ENCODE measurements at places on chromosomes 1 and 21.

- DNase-seq: no peak
Measured at GRCh38 chr1:58746182-58746581, 37.7 kb downstream of the JUN start.

DNA sequence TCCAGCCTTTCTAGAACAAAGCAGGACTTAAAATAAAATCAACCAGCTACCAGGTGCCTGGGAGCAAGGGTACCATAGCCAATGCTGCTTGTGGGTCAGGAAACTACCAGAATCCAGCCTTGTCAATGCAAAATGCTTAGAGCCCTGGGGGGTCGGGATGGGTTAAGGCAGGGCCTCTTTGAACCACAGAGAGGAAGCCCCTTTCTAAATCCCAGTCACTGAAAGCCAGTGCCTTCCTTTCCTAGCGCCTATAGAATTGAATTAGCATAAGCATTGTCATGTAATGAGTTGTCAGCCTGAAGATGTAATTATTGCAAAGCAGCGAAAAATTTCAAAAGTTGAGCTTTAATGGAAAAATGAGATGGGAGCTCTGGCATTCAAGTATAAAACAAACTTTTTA, 176.6 kb upstream of the DAB1 start:
- DNase-seq: no peak

DNA sequence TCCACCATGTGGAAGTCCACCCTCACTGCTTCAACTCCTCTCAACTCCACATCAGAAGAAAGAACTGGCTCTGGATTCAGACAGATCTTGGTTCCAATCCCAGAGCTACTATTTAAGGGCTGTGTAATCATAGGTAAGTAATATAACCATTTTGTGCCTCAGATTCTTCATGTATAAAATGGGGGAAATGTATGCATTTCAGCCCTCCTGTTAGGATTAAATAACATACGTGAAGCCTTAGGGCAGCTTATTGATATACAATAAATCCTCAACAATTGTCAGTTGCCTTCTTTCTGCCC, 23.3 kb downstream of the OTUD7B start:
- no peak for DNase-seq

GRCh38 chr1:116396769-116397168, 23.7 kb downstream of the ATP1A1 start:
- DNase-seq: no peak

- DNase-seq: no peak
Measured at GRCh38 chr1:211332036-211332616, 5.5 kb downstream of the TRAF5 start.

- DNase-seq: no peak
Measured at GRCh38 chr1:53075206-53075605, 13.2 kb downstream of the PODN start.

DNA sequence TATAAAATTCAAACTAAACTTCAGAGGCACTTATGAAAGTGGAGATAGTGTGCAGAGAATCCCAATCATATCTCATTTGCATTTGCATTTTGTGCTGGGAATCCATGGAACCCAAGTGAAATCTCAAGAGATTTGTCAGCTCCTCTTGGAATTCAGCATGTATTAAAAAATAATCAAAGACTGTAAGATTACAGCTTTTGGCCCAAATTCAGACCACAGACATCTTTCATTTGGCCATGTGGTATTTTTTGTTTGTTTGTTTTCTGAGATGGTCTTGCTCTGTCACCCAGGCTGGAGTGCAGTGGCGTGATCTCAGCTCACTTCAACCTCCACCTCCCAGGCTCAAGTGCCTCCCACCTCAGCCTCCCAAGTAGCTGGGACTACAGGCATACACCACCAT, 3.8 kb upstream of the CACYBP start:
- DNase-seq: no peak

DNA sequence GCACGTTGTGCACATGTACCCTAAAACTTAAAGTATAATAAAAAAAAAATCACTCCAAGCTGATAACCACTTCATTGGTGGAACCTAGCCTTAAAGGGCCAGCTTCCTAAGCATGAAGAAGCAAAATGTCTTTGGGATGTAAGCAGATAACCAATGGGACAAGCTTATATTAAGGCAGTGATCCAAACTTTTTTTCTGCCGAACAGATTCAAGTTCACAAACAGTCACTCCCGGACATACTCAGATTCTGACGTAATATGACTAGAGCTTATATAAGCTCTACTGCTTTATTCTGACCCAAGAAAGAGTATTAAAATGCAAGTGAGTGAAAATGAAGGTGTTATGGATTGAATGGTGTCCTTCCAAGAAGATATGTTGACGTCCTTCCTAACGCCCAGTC, 44.9 kb upstream of the HIVEP3 start:
- DNase-seq: no peak

GRCh38 chr1:21742578-21742977, 40.4 kb downstream of the USP48 start:
- no peak for DNase-seq

DNA sequence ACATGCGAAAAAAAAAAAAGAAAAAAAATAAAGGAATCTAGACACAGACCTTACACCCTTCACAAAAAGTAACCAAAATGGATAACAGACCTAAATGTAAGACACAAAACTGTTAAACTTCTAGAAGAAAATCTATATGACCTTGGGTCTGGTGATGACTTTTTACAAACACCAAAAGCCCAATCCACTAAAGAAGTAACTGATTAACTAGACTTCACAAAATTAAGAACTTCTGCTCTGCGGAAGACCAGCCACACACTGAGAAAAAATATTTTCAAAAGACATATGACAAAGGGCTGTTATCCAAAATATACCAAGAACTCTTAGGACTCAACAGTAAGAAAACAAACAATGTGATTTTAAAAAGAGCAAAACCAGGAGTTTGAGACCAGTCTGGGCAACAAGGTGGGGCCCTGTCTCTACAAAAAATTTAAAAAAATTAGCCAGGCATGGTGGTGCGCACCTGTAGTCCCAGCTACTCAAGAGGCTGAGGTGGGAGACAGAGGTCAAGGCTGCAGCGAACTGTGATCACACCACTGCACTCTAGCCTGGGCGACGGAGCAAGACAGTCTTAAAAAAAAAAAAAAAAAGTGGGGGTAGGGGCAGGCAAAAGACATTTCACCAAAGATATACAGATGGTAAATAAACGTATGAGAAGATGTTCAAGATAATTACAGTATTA, 9.8 kb downstream of the PARP1 start:
- DNase-seq: no peak

GRCh38 chr1:209150114-209150513, 433.4 kb upstream of the CAMK1G start:
- no peak for DNase-seq

- DNase-seq: peak; percentile 8
Measured at GRCh38 chr1:64686828-64687724, 57.8 kb upstream of the RAVER2 start.

DNA sequence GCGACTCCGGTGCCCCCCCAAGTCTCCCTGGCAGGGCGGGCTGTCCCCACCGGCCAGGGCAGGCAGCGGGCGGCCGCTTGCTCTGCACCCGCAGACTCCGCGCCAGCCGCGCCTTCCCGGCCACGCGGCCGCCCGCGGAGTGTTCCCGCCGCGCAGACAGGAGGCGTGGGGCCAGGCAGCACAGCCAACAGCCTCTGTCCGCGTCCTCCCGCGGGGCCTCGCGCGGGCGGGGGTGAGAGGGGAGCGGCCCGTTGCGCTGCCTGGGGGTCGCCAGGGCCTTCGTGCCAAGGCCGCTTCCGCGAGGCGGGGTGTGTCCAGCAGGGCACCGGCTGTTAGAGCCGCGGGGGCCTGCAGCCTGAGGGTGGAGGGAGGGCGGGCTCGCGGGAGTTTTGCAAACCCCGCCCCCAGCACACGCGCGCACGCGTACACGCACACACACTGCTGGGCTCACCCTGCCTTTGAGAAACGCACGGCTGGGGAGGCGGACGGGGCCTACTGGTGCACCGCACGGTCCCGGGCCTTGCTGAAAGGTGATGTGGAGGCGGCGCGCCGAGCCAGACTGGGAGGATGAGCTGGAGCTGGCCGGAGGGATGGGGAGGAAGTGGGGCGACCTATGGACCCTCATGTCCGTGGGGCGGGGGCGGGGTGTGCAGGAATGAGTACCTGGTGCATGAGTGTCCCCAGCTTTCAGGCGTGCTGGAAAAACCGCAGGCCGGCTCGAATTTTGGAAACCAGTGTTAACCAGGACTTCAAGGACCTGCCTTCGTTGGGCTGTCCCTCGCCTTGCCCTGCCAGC, 41.5 kb downstream of the KIAA1614 start:
- peak; percentile 53 for DNase-seq

DNA sequence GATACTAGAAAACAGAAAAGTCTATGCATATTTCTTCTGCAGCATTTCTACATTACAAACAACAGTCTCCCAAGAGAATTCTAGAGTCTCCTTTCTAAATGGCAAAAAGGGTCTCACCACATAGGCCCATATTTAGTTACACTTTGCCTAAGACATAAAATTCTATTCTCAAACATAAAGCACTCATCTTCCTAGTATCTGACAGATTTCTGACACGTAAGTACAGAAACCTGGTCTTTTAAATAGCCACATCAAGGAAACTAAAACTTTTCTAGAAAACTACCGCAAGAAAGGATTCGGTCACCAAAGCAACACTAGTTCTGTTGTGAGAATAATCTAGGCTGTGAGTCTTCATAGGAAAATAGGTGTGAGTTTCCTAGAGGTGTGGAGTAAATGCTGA, 33.6 kb upstream of the CTSK start:
- no peak for DNase-seq

DNA sequence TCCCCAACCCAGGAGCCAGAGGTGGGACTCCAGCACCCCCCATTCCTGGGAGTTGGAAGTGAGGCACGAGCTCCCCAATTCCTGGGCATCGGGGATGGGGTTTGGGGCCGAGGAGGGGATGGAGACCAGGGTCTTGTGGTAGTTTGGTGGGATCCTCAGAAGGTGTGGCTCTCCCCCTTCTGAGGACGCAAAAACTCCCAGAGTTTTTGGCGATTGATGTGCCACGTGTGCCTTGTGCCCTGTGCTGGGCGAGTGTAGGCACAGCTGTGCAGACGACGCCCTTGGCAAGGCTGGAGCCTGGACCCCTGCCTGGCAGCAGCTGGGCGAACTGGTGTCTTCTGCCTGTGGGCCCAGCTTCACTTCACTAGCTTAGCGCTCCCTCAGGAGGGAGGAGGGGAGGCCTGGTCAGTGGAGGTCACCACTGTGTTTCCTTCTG, 2.6 kb downstream of the GUK1 start:
- no peak for DNase-seq

- DNase-seq: no peak
Measured at GRCh38 chr1:227796359-227796915, 19.0 kb upstream of the PRSS38 start.

DNA sequence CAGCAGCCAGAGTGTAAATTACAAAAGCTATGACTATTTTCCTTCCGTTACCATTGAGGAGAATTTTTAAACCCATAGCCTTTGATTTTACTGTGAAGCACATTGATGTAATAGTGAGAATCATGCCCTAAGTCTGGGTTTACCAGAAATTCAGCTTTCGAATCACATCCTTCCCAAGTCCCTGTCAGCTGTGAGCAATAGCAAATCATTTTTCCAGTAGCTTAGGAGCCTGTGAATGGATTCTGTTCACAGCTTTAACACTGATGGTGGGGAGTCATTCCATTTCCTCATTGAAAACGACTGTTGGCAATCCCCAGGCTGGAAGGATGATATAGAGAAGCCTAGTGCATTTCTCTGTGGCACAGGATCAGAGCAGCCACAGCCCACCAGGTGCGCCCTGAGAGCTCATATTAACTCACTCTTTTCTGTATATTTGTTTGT, 82.2 kb upstream of the C1orf105 start:
- no peak for DNase-seq

GRCh38 chr1:80827666-80828065, 973.1 kb upstream of the ADGRL2 start:
- DNase-seq: no peak

- DNase-seq: no peak
Measured at GRCh38 chr1:96588416-96588995, 133.1 kb upstream of the PTBP2 start.

- no peak for DNase-seq
Measured at GRCh38 chr1:230300322-230301301, 125.5 kb downstream of the PGBD5 start.

DNA sequence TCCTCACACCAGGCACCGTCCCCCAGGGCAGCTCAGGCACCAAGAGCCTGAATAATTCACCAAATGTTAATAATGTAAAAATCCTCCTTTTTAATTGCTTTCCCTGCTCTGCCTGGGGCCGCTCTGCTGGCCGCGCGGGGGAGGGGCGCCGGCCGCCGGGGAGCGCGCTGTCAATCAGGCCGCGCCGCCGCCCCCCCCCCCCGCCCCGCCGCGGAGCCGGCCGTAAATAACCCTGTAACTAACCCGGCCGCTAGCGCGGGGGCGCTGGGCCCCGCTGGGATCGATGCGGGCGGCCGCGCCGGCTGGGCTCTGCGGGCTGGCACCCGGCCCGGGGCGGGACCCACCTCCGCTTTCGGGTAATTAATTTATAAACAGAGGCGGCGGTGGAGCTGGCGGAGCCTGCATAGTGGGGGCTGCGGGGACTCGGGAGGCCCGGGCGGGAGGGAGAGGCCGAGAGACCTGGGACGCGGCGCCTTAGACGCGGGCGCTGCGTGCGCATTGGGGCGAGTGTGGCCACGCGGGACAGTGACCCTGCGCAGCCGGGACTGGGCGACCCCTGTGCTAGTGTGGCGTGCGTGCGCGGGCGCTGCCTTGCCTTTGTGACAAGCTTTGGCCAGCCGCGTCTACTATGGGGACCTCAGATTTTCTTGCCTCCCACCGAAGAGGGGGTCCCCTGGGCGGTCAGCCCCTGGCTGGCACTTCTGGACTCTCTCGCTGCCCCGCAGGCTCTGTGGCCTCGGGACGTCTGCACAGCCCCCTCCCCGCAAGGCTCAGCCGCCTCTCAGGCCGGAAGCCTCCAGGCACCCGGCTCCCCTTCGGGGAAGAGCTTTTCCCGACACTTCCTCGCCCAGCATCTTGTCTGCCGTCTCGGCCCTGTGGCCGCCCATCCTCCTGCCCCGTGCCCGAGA, 16.6 kb downstream of the SAMD11 start:
- no peak for DNase-seq

DNA sequence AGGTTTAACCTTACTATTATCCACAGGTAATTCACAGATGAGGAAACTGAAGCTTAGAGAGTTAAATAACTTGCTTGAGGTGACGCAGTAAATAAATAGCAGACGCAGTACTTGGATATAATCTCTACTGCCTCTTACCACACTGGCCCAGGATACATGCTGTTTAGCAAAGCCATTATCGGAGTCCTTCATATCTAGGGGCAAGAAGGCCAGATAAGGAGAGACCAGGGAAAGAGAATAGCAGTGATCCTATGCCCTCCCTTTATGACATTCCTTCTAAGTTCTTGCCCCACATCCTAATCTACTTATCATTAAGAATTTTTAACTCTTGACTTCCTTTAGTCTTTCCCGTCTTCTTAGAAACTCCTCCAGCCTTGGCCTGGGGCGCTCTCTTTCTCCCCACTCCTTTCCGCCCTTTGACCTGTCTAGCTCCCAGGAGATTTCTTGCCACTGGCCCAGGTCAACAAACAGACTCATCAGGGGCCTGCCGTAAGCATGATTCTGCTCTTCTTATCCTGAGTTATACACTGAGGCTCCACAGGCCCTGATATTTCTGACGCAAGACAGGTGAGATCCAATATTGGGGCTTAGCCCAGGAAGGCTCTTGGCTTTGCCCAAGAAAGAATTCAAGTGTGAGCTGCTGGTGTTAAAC, 11.4 kb upstream of the SLAMF1 start:
- DNase-seq: no peak

- no peak for DNase-seq
Measured at GRCh38 chr21:45170987-45171386, 96.6 kb downstream of the ADARB1 start.

GRCh38 chr1:157140063-157140588, 1.9 kb upstream of the ETV3 start:
- DNase-seq: no peak

Measured in T-helper 9 cell (primary cell).